Testis (tissue), 5 donors: ENCODE measurements at places on chromosomes 6 and 20. TPM values are rescaled to one million over a fixed set of nuclear protein-coding genes. Genes with fewer than 3 reads are reported as not detected.

WFDC2 gene
- total RNA-seq: 32.0 TPM

DNA sequence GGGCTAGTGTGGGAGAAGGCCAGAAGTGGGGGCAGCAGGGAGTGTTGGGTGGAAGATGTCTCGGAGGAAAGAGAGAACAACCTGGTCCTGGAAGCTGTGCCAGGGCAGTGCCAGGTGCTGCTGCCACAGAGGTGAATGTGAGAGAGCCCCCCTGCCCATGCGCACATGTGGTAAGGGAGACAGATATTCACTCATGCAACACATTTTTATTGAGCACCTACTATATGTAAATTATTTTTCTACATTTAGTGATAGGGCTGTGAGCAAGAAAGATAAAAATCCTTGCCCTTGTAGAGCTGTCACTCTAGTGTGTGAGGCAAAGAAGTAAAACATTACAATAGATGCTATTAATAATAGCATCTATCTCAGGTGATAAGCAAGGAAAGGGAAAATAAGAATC, 471 bp downstream of the CLPSL1 start:
- DNase-seq: no peak

DNA sequence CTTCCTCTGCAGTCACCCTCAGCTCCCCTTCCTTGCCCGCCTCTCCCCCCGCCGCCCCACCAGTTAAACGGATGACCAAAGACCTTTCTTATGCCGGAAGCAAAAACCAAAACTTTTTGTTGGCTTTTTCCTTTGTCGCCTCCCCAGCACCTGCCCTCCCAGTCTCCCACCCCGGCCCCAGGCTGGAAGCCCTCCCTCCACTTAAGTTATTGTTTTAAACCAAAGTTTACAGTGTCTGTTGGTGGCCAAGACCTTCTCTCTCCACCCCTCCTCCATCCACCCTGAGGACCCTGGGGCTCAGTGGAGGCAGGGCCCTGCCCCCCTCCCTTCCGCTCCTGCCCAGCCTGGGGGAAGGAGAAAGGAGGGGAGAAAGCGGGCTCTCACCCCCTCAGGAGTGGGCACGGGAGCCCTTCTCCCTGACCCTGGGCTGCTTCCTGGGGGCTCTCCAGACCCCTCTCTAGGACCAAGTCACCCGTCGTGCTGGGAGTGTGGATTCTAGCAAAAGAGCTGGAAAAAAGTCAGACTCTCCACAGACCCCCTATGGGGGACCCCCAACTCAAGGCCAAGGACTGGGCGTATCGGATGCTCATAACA, 38.3 kb upstream of the MDFI start:
- DNase-seq: no peak

GRCh38 chr20:6588296-6588695, 179.2 kb upstream of the BMP2 start:
- DNase-seq: peak; percentile 14

GRCh38 chr6:107673076-107673494, 151.0 kb downstream of the SCML4 start:
- DNase-seq: no peak

GRCh38 chr6:11659757-11660156, 118.8 kb downstream of the ADTRP start:
- DNase-seq: no peak

DNA sequence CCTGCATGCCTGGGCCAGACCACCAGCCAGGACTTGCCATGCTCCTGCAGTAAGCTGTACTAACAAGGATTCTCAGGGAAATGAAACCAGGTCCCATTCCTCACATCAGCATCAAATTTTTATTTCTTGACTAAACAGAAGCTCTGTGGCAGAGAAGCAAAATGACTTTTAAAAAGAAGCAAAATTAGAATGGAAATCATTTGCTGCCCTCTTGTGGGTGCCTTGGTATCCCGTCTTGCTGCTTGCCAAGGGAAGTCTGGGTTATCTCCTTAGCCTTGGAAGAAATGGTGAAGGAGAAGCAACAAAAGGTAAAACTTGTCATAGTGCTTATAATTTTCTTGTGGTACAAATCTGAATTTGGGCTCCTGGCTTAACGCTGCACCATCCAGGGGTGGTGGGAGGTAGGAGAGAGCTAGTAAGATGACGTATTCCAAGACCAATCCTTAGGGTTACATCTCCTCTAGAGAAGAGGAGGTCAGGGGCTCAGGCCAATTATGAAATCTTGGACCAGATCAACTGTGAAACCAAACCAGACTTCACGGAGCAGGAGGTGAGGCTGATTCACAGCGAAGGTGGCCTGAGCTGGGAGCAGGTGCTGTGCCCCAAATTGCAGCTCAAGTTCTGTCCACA, 107.5 kb downstream of the FAXC start:
- DNase-seq: peak; percentile 32

DNA sequence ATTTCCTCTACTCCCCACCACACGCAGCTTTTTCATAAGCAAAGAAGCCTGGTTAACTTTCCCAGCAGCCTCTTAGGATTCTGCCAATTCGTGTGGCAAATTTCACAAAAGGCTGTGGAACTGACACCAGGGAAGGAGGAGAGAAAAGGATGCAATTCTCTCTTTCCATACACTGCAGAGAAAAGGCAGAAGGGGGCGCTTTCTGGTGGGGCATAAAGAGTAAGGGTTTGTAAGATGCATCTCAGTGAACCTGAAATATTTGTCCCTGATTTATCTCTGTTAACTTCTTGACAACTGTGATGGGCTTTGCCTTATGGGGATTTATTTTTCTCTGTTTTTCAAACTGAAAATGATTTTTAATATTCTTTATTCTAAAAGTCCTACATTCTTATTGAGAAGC, 45.5 kb upstream of the GLP1R start:
- DNase-seq: no peak
